NCI-H2107 (cell line): ENCODE measurements at places on chromosomes 11 and 22.

DNA sequence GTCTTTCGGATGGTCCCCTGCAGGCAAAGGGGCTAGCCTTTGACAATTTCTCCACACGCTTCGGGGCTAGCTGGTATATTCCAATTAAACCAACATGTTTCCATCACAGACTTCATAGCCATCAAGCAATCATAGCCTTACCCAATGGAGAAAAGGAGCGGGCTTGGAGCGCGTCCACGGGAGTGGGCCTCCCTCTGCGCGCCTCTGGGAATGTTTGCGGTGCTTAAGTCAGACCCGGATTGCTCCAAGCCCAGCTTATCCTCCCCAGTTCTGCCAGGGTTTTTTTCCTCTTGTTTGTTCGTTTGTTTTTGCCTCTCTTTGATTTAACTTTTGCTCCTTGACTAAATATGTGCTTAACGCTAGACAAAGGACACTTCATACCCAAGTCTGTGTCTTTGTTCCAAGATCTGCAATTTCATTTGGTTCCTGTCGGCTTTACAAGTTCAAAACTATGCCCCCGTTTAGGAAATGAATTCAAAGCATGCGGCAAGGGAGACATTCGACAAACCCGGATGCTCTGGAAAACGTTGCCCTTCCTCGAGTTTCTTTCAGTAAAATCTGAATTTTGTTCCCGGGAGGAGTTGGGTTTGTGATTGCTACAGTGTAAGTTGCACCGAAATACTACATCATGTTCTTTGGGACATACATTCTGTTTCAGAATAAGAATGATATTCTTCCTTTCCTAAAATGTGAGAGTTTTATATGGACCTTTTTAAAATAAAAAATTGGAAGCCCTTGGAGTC lies 1.0 kb upstream of the GLB1L2 start:
- DNase-seq = no peak

DNA sequence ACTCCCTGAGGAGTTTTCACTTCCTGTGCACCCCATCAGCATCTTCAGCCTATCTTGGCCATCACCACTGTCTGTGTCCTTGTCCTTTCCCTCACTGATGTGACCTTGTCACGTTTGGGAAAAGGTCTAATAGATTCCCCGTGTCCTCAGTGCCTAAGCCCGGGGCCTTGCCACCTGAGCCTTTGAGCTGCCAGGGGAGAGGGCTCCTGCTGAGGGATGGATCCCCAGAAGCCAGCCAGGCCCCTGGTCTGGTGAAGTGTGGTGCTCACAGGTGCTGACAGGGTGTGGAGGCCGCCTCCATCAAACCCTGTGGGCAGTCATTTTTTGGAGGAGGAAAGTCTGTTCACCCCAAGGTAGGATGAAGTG lies 47.2 kb downstream of the GAB4 start:
- DNase-seq = no peak

- no peak for DNase-seq
Observed at GRCh38 chr22:27713461-27713860, 88.1 kb downstream of the MN1 start.

DNA sequence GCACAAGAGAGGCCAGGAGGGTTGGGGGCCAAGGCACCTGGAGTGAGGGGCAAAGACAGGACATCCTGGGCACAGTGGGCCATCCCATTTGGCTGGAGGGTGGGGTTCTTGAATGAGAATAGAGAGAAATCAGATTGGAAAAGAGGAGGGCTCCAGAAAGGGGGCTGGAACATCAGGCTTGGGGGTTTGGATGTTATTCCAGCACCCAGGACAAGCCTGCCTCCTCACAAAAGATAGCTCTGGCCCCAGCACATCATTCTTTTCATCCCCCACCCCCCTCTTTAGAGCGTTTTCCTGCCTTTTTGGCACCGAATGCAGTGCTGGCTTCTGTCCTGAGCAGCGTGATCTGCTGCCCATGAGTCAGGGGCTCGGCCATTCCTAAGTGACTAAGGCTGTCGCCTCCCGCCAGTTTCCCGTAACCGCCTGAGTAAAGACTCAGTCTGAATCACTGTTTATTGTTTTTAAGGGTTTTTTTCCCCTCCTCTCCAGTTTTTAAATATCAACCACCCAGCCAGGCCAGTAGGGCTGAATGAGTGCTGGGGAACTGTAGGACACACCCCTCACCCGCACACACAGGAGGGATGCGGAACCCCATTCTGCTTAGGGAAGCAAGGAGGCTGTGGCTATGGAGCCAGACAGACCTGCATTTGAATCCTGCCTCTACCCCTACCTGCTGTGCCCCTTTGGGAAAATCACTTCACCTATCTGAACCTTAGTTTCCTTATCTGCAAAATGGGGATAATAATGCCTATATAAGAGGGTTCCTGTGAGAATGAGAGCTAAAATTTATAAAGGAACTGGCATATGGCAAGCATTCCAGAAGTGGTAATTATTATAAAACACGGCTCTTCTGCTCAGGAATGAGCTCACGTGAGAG lies 32.4 kb upstream of the NAV2 start:
- no peak for DNase-seq

- no peak for DNase-seq
Observed at GRCh38 chr11:64545619-64546018, 45.4 kb upstream of the SLC22A12 start.

DNA sequence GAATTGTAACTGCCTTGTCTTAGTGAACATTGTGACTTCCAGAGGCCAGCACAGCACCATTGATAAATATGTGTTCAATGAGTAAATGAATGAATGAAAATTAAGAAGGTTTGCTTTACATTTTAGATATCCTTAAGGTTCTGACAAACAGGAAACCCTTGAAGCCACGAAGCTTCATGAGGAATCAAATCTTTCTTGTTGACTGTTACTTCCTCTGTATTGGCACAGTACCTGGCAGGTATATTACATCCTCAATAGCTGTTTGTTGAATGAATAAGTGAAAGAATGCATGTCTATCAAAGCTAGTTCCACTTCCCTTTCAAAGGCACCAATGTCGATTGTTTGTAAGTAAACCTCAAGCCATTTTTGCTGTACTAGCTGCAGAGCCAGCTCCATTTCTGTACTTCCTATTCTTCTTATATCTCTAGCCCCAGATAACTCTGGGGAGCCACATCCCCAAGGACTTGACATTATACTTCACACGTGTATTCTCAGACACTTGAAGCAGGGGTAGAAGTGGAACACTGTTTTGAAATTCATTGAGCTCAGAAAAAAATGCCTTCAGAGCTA lies 140.3 kb upstream of the RAG2 start:
- DNase-seq = no peak

DNA sequence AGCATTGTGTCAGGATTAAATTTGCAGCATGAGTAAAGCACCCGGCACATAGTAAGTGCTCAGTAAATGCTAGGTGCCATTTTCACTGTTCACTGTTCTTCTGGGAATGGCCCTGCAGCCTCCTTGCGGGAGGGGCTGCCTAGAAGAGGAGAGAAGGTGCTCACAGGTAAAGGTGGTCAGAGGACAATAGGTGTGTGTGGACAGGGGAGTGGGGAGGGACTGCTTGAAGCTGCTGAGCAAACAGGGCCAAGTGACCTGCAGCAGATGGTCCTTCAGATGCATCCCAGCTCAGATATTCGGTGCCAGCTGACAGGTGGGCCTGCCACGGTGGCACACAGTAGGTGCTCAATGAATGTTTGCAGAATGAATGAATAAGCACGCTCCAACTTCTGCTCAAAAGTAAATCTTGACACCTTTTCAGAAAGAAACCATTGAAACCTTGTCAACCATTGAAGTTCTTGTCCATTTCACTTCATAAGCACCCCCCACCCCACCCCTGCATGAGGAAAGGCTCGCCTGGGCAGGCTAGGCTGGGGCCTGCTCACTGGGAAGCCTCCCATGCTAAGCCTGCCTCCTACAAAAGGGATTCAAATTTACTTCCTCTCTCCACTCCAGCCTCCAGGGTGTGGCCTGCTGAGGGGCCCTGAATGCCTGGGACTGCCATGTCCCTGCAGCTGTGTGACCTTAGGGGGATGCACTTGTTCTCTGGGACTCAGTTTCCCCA lies 1.6 kb downstream of the KIAA0930 start:
- DNase-seq = no peak

- DNase-seq = peak; percentile 15
Observed at GRCh38 chr22:29245626-29246385, 22.0 kb downstream of the RHBDD3 start.

DNA sequence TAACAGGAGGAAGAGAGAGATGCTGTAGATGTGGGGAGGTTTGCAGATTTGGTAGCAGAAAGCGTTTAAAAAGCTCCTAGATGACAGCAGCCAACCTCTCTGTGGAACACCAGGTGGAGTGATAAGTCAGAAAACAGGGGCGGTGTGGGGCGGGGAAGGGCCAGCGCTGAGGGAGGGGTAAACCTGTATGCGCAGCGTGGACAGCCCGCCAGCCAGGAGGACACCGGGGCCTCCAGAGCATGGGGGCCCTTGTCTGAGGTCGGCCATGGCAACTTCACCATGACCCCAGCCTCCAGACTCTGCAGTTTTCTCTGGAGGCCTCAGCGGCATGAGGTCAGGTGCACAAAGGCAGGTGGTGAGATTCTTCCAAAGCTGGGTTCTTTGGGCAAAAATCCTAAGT lies 423.7 kb downstream of the BRD1 start:
- no peak for DNase-seq

GRCh38 chr11:63670433-63671321 lies 499 bp downstream of the ATL3 start:
- DNase-seq = peak; percentile 19

DNA sequence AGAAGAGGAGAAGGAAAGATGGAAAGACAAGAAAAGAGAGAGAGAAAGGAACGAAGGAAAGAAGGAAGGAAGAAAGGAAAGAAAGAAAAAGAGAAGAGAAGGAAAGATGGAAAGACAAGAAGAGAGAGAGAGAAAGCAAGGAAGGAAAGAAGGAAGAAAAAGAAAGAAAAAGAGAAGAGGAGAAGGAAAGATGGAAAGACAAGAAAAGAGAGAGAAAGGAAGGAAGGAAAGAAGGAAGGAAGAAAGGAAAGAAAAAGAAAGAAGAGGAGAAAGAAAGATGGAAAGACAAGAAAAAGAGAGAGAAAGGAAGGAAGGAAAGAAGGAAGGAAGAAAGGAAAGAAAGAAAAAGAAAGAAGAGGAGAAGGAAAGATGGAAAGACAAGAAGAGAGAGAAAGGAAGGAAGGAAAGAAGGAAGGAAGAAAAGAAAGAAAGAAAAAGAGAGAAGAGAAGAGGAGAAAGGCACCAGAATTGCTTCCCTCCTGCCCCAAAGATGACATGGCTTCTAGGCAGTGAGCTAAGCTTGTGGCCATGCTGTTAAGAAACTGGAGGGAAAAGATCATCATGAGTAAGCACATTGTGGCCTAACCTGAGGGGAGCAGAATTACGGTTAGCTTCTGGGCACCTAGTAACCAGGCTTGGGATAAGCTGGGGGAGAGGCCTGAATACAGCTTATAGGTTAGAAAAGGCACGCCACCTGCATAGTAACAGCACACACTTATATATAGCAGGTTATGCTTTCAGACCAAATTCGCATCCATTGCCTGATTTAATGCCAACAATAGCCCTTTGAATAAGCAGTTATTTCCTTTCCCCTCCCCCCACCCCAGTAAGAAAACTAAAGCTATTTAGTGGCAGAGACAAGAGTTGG lies 2.3 kb upstream of the ST3GAL4 start:
- DNase-seq = no peak

- no peak for DNase-seq
Observed at GRCh38 chr11:6681505-6681904, 1.6 kb downstream of the MRPL17 start.

DNA sequence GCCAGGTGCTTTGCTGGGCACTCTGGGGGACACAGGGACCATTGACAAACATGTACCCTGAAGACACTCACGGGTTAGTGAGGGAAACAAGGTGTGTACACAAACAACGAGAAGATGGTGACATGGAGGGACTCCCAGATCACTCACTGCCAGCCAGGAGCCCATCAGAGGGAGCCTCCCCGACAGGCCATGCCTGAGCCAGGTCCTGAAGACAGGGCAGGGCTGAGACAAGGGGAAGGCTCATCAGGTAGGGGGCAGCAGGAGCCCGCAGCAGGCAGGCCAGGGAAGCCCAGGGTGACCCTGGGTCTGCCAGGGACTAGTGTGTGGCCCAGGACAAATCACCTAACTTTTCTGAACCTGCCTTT lies 127.9 kb downstream of the BUD13 start:
- no peak for DNase-seq

DNA sequence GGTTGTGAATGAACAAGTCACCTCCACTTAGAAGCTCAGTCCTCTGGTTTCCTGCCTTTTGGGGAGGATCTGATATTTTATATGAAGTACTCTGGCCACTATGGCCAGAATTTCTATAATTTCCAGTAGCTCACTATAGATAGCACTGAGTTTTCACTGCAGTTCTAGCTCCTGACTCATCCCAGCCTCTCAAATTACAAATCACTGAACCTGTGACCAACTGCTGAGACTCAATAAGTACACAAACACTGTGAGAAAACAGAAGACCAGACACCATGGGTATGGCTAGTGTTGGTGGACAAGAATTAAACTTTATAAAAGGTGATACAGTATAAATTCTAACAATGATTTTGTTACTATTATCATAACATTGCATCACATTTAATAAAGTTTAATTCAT lies 47.1 kb upstream of the UCP3 start:
- no peak for DNase-seq

DNA sequence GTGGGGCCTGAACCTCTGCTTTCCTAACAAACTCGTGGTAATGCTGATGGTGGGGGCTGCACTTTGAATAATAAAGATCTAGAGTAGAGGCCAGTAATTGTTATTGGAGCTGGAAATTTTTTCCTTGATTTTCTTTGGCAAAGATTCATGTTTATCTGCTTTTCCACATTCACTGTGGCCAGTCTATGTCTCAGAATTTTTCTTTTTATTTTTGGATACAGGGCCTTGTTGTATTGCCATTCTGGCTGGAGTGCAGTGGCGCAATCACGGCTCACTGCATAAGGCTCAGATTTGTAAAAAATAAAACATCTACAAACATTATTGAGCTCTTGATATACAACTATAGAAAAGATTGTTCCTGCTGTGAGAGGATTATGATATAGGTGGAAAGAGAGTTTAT lies 1.6 kb downstream of the TMEM135 start:
- no peak for DNase-seq

GRCh38 chr11:109970516-109971183 lies 122.5 kb upstream of the ZC3H12C start:
- DNase-seq = no peak

DNA sequence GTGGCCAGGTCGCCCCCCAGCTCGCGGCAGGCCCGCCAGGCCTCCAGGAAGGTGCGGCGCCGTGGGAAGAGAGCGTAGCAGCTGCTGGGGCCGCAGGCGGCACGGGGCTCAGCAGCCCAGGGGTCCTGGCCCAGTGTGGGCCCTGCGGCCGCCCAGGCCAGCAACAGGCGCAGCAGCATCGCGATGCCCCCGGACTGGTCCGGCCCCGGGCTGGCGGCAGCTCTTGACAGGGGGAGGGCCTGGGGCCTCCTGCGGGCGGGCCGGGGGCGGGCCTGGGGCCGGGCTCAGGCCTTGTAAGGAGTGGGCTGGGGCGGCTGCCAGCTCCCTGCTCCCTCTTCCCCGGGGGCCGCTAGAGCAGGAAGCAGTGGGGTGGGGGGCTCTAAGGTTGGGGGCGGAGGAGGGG lies at the start of gene CD248:
CD248 (minus strand) TSS at position 196 of the 403 bp plus-strand sequence; CDS start at position 179, 17 bp downstream.
- DNase-seq = no peak
